RWPE2 (cell line): ENCODE measurements at places on chromosomes 7 and 10.

DNA sequence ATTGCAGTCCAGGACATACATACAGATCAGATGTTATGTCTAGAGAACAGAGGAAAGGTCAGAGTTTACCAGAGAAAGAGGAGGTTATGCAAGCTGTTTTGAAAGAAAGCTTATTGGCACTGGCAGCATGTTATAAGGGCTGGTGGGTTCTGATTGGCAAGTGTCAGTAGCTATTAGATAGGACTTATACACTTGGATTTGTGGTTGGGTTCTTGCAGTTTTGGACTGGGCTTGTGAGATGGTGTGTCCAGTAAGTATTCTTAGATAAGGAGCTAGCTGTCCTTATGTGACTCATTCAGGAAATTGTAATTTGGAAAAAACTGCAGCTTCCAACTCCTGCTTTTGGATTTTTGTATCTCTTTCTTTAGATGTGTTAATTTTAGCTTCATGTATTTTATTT lies 130.7 kb upstream of the NAMPT start:
- DNase-seq = no peak
- no peaks in the 10 kb centered on the region for H3K27me3 ChIP-seq
- H3K27ac ChIP-seq = no peak overlapping the region
- peaks cover 19% of the 10 kb centered on the region for H3K4me1 ChIP-seq
- H3K36me3 ChIP-seq = no peaks in the 10 kb centered on the region

DNA sequence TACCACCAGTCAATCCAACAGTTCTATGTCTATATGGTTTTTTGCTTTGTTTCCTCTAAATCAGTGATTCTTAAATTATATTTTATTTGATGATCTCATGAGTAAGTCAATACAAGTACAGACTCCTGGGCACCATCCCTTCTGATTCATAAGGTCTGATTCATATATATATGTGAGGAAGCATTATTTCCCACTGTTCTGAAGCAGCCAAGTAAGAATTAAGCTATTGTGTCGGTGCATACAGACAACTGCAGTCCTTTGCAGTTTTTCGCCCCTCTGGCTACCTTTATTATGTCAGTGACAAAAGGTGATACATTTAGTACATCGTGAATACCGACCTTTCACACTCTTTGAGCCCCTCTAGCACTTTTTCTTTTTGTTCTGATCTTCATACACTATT lies 1079.6 kb upstream of the C7orf33 start:
- no peak for DNase-seq
- no peaks in the 10 kb centered on the region for H3K36me3 ChIP-seq
- H3K4me1 ChIP-seq = peaks cover 22% of the 10 kb centered on the region
- no peak overlapping the region for H3K4me3 ChIP-seq
- H3K27ac ChIP-seq = peak overlapping the region; percentile 36

GRCh38 chr10:51227897-51228713 lies 153.8 kb downstream of the PRKG1 start:
- H3K4me1 ChIP-seq = no peaks in the 10 kb centered on the region
- no peaks in the 10 kb centered on the region for H3K36me3 ChIP-seq
- no peaks in the 10 kb centered on the region for H3K27me3 ChIP-seq
- no peak overlapping the region for H3K27ac ChIP-seq
- no peak for DNase-seq

GRCh38 chr10:7258948-7259523 lies 151.8 kb downstream of the SFMBT2 start:
- H3K4me3 ChIP-seq = no peak overlapping the region
- peaks cover 27% of the 10 kb centered on the region for H3K4me1 ChIP-seq
- H3K36me3 ChIP-seq = no peaks in the 10 kb centered on the region
- H3K27me3 ChIP-seq = no peaks in the 10 kb centered on the region
- peak overlapping the region; percentile 95 for H3K27ac ChIP-seq

- no peak for DNase-seq
- peaks cover 3% of the 10 kb centered on the region for H3K4me1 ChIP-seq
- no peaks in the 10 kb centered on the region for H3K27me3 ChIP-seq
- no peaks in the 10 kb centered on the region for H3K36me3 ChIP-seq
- H3K4me3 ChIP-seq = no peak overlapping the region
- no peak overlapping the region for H3K27ac ChIP-seq
Measured at GRCh38 chr7:28921822-28922221, 36.3 kb downstream of the TRIL start.

DNA sequence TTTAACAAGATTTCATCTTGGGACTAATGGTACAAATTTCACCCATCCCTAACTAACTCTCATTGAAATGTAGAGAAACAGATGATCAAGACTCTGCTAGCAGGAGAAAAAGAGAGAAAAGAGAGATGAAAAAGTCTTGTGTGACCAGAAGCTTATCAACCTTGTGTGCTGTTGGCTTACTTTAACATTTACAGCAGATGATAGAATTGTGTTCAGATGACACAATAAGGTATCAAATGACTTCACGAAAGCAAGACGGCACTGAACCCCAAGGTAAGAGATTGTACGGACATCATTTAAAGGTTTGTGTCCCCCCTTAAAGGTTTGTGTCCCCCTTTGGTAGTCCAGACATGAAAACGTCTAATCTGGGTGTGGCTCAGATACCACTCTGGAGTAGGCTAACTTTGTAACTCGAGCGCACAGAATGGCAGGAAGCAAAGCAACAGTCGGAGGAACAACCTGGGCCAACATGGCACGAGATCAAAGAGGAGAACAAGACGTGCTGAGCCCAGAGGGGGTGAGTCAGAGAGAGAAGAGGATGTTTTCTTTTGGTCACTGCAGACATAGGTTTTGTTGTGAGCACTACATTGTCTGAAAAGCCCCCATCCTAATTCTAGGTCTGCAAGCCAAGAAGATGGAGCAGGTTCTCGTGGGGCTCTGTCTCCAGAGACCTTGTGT lies 10.4 kb upstream of the LMBR1 start:
- peaks cover 7% of the 10 kb centered on the region for H3K4me1 ChIP-seq
- no peaks in the 10 kb centered on the region for H3K27me3 ChIP-seq
- H3K4me3 ChIP-seq = no peak overlapping the region
- H3K27ac ChIP-seq = peak overlapping the region; percentile 62
- no peaks in the 10 kb centered on the region for H3K36me3 ChIP-seq

GRCh38 chr7:47375121-47375938 lies 206.6 kb downstream of the TNS3 start:
- H3K27me3 ChIP-seq = no peaks in the 10 kb centered on the region
- H3K4me1 ChIP-seq = peaks cover 21% of the 10 kb centered on the region
- H3K36me3 ChIP-seq = peaks cover 5% of the 10 kb centered on the region; the same call in 1 of the 2 replicates
- no peak overlapping the region for H3K27ac ChIP-seq

GRCh38 chr7:100545360-100546128 lies 6.5 kb downstream of the AGFG2 start:
- peak overlapping the region; percentile 98 for H3K27ac ChIP-seq
- H3K27me3 ChIP-seq = no peaks in the 10 kb centered on the region
- peaks cover 45% of the 10 kb centered on the region for H3K4me1 ChIP-seq
- peaks cover 19% of the 10 kb centered on the region for H3K36me3 ChIP-seq
